ENCODE measurements at places on chromosomes 12 and 14.

DNA sequence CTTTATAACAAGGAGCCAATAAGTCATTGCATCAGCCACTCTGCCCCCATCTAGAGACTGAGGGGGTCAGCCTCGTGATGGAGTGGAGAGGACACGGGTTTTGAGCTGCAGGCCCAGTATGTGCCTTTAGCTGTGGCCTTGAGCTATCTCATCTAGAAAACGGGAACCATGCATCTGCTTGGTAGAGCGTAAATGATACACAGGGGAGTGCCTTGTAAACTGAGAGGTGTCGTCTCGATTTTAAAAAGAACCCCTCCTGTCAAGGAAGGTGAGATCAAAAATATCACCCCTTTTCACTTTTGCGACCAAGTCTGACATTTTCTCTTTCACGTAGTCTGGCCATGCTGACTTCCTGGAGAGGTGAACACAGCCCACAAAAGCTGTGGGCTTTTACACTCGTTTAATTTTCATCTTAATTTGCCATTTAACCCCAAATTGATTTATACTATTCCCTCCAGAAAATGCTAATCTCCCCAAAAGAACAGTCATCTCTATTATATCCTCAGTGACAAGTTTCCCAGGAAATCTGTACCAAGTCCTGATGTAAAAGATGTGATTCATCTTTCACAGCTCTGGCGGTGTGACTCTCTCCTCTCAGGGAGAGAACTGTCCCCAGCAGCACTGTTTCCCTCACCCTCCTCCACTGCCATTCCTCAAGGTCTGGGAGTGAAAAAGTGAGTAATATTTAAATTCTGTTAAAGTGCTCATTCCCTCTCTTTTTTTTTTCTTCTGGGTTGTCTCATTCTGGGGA lies 30.6 kb downstream of the VCPKMT start:
- DNase-seq = no peak

GRCh38 chr14:23008831-23009230 lies 1.1 kb downstream of the C14orf93 start:
- DNase-seq = no peak

- DNase-seq = no peak
Measured at GRCh38 chr12:48810903-48811431, 7.3 kb upstream of the CACNB3 start.

DNA sequence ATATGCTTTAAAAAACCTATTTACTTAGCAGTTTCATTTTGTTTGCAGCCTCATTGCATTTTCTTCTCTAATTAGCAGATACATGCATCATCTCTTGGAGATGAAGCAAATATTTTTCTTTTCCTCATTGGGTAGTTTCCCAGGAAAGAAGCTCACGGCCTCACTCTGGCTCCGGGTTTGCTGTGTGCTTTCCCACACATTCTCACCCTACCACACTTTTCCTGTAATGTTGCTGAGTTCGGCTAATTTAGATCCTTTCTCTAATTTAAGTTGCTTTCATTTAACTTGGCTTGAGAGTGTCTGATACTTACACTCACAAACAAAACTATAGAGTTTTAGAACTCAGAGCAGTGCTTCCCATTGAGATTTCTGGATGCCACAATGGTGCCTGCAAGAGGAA lies 928.2 kb downstream of the NRXN3 start:
- DNase-seq = no peak

DNA sequence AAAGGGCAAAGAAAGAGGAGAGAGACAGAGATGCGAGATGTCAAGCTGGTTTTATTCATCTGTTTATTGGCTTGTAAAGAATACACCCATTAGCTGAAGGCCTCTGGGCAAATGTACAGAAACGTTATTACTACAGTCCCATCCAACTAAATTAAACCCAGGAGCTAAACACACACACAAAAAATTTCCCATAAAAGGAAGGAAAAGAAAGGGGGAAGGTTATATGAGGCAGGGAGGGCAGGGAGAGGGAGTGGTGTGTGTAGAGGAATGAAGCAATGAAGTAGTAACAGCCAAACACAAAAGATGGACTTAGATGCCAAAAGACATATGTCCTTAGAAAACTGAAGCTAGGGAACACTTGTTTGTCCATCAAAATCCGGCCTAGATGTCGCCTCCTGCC lies 3.1 kb upstream of the MFAP5 start:
- DNase-seq = no peak

GRCh38 chr14:71583194-71583593 lies 349.0 kb upstream of the RGS6 start:
- DNase-seq = no peak

DNA sequence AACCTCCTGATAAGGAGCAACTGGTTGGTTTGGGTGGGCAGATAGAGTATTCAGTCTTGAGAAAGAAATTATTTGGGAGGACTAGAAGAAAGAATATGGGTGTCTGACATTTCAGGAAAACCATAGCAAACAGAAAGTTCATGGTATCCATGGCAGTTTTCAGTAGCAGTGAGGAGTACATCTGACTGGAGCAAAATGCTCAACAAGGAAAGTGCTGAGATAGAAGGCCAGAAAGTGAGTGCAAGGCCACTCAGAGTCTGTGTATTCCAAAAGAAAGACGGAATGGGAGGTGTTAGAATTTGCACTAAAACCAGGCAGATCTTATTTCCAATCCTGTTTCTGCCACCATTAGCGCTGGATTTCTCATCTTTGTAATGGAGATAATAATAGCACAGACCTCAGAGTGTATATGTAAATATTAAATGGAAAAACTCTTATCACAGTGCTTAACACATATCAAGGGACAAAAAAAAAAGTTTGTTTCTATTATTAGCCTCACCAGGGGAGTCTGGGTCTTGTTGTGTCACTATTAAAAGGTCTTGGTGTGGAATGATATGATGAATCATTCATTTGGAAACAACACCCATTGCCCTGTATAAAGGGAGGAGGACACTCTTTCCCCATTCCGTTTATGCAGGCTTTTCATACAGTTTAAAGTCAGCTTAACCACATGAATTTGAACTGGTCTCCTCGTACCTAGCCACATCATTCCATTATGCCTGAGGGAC lies 349.8 kb downstream of the IPO8 start:
- DNase-seq = no peak

- DNase-seq = no peak
Measured at GRCh38 chr12:50123203-50123602, 11.2 kb downstream of the COX14 start.

Measured in activated T-cell treated with anti-CD3 and anti-CD28 coated beads for 24 hours (primary cell).